ENCODE measurements at places on chromosomes 3 and 15.

GRCh38 chr15:66940368-66940767 lies 125.0 kb upstream of the SMAD3 start:
- DNase-seq = no peak

GRCh38 chr15:83115410-83115809 lies 8.0 kb downstream of the TM6SF1 start:
- DNase-seq = no peak

GRCh38 chr3:130779031-130779430 lies 32.4 kb upstream of the PIK3R4 start:
- no peak for DNase-seq

DNA sequence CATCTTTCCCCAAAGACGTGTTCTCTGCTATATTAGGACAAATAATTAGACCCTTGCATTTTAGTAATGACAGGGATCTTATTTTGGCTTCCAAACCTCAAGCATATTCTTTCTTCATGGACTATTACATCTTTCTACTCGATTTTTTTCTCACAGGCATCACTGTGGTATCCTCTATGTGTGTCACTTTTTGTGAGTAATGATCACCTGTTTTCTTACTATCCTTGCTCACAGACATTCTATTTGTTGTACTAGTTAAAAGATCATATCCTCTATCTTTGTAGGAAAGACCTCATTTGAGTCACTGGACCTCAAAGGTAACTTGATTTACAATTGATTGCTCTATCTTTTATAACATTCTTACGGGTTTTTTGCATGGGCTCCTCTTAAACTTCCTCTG lies 6.8 kb downstream of the C3orf80 start:
- DNase-seq = no peak

GRCh38 chr3:105729667-105730066 lies 139.1 kb downstream of the CBLB start:
- no peak for DNase-seq

- DNase-seq = no peak
These were observed 49.1 kb downstream of the HCN4 start for GRCh38 chr15:73319460-73320245.

GRCh38 chr3:184040010-184040409 lies 8.5 kb downstream of the HTR3D start:
- no peak for DNase-seq

DNA sequence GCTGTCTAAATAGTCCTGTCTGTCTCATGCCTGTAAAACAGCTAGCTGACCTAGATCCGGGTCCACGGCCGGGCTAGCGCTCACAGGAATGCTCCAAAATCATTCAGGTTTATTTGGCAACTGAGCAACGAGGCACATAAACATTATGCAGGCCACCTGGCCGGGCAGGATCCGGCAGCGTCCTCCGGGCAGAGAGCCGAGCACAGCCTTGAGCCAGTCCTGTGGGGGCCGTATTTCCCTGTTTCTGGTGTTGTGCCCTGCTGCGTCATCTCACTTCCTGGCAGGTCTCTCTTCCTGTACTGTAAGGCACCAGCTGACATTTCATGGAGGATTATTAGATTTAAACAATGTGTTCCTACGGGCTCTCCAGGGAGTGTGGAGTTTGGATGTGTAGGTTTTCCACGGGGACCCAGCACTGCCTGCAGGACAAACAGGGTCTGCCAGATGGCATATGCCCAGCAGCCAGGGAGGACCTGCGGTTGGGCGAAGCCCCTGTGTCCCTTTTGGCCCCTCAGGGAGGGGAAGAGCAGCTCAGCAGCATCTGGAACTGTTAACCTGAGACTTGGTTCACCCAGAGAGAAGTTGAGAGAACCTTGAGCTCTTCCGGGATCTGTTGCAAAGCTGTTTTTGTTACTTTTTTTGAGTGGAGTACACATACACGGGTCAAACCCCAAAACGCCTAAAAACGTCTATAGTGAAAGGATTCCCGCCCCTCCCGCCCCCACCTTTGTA lies 16.6 kb upstream of the LRRK1 start:
- peak; percentile 18 for DNase-seq

- no peak for DNase-seq
These were observed 38.4 kb downstream of the CFAP100 start for GRCh38 chr3:126433105-126433430.

GRCh38 chr15:37394402-37395099 lies 294.2 kb upstream of the MEIS2 start:
- no peak for DNase-seq

GRCh38 chr15:26069231-26069641 lies 206.1 kb upstream of the ATP10A start:
- no peak for DNase-seq

DNA sequence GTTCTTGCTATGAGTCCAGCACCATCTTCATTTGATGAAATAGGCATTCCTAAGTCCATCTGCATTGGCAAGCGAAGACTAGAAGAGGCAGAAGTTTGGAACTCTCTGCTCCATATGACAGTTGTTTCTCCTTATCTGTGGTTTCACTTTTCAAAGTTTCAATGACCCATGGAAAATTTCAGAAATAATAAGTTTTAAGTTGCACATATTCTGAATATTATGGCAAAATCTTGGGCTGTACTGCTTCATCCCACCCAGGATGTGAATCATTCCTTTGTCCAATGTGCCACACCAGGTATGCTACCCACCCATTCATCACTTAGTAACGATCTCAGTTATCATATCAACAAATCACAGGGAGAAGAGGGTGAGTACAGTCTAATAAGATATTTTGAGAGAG lies 647.9 kb downstream of the GRM7 start:
- DNase-seq = no peak
